ENCODE measurements at places on chromosomes 4 and X. TPM values are rescaled to one million over a fixed set of nuclear protein-coding genes. Genes with fewer than 3 reads are reported as not detected.
A peak's percentile ranks its signal among the peaks of the same experiment; 100 is the strongest.

DNA sequence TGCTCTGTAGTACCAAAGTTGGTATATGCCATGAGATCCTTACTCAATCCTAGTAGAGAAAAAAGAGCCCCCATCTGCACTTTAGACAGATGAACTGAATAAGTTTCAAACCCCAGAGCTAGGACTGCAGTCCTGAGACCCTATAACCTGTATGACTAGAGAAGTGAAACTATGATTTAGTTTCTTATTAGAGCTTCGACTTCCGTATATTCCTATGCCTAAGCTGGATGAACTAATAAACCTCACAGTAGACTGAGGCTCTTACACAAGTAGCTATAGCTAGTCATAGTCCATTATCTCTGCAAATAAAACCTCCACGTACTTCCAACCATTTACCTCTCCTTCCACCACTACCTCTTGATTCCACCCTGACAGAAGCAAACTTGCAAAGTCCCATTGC, 6.3 kb upstream of the OTUD4 start:
- no peak overlapping the region for H3K4me3 ChIP-seq
- no peaks in the 10 kb centered on the region for H3K27me3 ChIP-seq
- H3K36me3 ChIP-seq: no peaks in the 10 kb centered on the region
- no peak overlapping the region for H3K27ac ChIP-seq
- peaks cover 35% of the 10 kb centered on the region for H3K4me1 ChIP-seq

GRCh38 chr4:180953572-180953971, 1289.6 kb upstream of the TENM3 start:
- no peaks in the 10 kb centered on the region for H3K4me1 ChIP-seq
- DNase-seq: no peak
- no peaks in the 10 kb centered on the region for H3K36me3 ChIP-seq
- no peak overlapping the region for H3K4me3 ChIP-seq

DNA sequence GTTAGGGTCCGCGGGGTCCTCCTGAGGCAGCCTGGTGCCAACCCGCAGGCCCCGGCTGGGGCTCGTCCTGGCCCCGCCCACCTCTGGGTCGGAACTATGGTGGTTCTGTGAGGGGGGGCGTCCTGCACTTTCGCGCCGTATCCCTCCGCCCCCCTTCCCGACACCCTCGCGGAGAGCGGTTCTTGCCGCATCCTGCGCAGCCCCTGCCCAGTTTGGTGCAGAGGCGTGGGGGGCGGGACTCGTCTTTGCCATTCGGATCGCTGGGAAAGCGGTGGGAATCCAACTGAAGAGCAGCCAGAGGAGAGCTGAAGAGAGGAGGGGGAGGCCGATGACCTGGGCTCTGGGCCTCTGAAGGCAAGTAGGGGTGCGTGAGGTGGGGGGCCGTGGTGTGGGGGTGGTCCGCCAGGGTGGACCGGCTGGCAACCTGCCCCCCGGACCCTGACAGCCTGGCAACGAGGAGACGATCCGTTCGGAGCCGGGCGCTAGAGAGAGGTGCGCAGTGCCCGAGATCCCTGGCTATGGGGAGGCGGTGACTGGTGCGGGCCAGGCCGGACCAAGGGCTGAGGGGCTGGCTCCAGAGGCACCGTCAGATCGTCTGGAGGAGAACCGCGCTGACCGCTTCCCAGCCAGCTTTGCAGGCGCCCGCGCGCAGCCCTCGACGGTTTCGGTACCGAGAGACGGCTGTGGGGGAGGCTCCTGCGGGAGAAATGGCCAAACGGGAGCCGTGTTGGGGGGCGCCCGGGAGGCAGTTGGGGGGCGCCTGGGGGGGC, at the start of gene GPRASP1:
Gene GPRASP1, plus strand, starts transcription at position 242 of the 770 bp plus-strand sequence. CDS start 2,431 bp downstream, outside the sequence.
- no peak within 1 kb of the TSS for H3K27ac ChIP-seq
- peak within 1 kb of the TSS; percentile 22 for H3K4me3 ChIP-seq
- no peaks in the 10 kb centered on the region for H3K27me3 ChIP-seq
- no peaks in the 10 kb centered on the region for H3K4me1 ChIP-seq

DNA sequence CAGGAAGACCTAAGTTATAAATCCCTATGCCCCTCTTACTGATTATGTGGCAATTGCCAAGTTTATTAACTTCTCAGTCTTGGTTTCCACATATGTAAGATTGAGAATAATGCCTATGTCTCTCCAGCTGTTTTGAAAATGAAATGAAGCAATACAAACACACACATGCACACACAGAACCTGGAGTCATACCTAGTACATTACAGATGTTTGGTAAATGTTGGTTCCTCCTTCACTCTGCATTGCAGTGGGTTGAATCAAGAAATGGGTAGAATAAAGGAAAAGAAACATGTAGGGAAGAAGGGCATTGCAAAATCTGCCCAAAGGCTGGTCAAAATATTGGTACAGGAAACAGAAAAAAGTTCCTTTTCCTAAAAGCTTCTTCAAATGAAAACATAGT, 309.9 kb upstream of the EMCN start:
- no peaks in the 10 kb centered on the region for H3K27me3 ChIP-seq
- H3K27ac ChIP-seq: no peak overlapping the region
- peaks cover 14% of the 10 kb centered on the region for H3K4me1 ChIP-seq
- no peaks in the 10 kb centered on the region for H3K36me3 ChIP-seq
- H3K4me3 ChIP-seq: no peak overlapping the region

GRCh38 chr4:103156106-103156505, 42.0 kb downstream of the CENPE start:
- DNase-seq: no peak
- no peaks in the 10 kb centered on the region for H3K27me3 ChIP-seq
- H3K36me3 ChIP-seq: peaks cover 25% of the 10 kb centered on the region
- H3K27ac ChIP-seq: no peak overlapping the region
- no peaks in the 10 kb centered on the region for H3K4me1 ChIP-seq
- no peak overlapping the region for H3K4me3 ChIP-seq

DNA sequence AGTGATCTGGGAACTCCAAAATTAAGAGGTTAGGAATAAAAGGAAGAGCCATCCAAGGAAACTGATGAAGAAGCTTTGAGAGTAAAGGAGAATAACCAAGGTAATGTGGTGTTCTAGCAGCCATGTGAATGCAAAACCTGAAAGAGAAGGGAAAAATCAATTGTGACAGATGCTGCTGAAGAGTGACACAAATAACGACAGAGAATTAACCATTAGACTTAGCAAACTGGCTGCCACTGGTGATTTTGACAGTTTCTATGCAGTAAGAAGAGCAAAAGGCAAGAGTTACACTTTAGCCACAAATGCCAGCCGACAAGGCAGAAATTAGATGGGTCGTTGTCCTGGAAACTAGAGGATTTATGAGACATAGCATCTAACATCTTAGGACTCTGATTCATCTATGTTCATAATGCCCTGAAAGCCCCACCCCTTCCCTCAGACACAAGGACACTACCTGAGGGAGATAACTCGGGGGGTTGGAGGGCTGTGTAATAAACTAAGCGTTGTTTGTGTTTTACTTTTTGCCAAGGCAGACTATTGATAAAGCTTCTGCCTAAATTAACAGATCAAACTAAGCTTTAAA, 13.0 kb upstream of the TMEM144 start:
- H3K36me3 ChIP-seq: no peaks in the 10 kb centered on the region
- no peak overlapping the region for H3K27ac ChIP-seq
- no peaks in the 10 kb centered on the region for H3K27me3 ChIP-seq
- no peak overlapping the region for H3K4me3 ChIP-seq

DNA sequence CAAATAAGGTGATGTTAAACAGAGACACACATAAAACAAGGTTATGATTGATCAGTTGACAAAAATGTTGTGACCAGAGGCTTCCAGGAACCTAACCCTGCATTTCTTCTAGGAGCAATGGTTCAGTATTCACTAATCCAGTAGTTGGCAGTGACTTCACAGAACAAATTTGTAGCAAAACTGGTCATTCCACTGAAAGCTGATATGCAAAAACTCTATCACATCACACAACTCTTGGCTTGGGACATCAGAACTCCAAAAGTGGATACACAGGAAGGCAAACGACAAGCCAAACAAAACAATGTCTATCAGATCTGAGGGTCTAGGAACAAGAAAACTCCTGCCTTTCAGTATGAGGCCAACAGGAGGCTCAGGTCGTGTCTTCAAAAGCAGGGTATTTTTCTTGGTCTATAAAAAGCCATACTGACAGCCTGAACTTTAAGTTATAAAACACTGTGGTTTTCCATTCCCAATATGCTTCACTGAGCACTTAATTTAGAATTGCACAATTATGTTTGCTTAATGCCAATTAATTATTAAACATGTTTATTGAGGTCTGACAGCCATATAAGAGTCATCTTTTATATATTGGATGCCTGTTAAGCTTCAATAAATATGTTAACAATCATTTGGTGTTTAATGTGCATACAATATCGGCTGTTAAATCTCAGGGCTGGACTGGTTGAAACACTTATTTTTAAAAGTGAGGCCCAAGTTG, 45.6 kb downstream of the SOD3 start:
- H3K36me3 ChIP-seq: no peaks in the 10 kb centered on the region
- peaks cover 2% of the 10 kb centered on the region for H3K27me3 ChIP-seq
- no peak for DNase-seq
- no peak overlapping the region for H3K4me3 ChIP-seq

CYP2U1 gene
- 3.2 TPM for total RNA-seq

SPANXC gene
- total RNA-seq: not detected

TXK gene
- 1.3 TPM for total RNA-seq

GRCh38 chr4:161254375-161254774, 909.4 kb downstream of the FSTL5 start:
- H3K36me3 ChIP-seq: no peaks in the 10 kb centered on the region
- no peak for DNase-seq
- no peak overlapping the region for H3K4me3 ChIP-seq
- H3K27me3 ChIP-seq: no peaks in the 10 kb centered on the region
- H3K27ac ChIP-seq: no peak overlapping the region

TMSB15A gene
- total RNA-seq: not detected

DNA sequence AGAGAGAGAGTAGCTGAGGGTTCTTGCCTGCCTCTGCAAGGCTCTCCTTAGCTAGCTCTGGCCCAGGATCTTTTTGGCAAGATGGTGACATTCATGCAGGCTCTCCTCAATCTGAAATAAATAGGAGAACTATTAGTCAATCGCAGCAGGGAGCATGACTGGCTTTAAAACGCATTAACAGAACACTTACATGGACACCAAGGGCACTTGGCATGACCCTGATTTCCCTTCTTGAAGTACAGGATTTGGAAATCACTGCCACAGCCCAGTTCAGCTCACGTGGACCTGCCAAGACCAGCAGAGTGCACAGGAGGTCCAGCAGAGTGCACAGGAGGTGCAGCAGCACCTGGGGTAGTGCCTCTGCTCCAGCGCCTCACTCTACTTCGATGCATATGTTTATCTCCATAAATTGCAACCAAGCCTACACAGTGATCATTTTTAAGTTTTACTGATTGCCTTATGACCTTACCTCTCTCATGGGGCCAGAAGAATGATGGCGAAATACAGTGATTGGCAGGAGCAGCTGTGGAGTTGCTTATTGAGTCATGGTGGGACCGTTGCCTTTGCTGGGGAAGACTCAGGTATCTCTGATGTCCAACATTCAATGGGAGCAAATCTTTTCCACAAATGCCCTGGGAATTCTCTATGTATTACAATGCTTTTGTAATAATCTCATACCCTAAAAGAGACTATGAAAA, 122.4 kb downstream of the SYNPO2 start:
- H3K27ac ChIP-seq: no peak overlapping the region
- H3K27me3 ChIP-seq: no peaks in the 10 kb centered on the region

DNA sequence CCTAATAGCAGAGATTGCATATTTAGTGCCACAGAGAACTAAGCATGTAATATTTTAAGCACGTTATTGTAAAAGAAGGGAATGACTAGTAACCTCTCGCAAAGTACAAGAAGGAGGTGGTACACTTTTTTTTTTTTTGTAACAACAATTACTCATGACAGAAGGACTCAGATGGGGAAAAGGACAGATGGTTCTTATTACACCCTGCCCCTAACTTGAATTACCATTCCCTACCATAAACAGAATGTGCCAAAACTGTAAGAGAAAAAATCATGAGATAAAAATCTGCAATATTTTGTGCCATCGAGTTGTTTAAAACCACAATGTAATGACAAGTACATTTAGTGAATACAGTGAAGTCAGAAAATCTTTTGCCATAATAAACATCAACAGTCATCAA, 33.0 kb upstream of the RAPGEF2 start:
- H3K36me3 ChIP-seq: no peaks in the 10 kb centered on the region
- no peak overlapping the region for H3K27ac ChIP-seq
- no peak for DNase-seq
- no peak overlapping the region for H3K4me3 ChIP-seq
- H3K27me3 ChIP-seq: no peaks in the 10 kb centered on the region

- H3K27me3 ChIP-seq: no peaks in the 10 kb centered on the region
- H3K36me3 ChIP-seq: no peaks in the 10 kb centered on the region
- H3K4me3 ChIP-seq: no peak overlapping the region
- DNase-seq: no peak
- H3K27ac ChIP-seq: no peak overlapping the region
These were observed 10.7 kb upstream of the NPY2R start for GRCh38 chr4:155197757-155198156.

DNA sequence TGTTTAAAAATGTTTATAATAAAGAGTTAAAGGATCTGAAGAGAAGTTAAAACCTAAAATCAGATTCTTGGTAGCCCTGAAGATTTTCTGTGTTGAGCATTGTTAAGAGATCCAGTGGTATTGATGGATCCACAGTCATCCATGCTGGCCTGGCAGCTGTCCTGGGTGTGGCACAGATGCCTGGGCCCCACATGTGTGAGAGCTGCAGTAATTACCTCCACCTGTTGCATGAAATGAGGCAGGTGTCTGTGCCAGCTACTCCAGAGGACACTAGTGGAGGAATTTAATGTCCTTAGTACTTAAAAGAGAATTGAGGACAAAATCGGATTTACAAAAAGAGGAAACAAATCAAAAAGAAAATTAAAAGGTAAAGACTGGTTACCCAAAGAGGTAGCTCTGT, 44.0 kb downstream of the MGST2 start:
- DNase-seq: no peak
- no peak overlapping the region for H3K27ac ChIP-seq
- no peaks in the 10 kb centered on the region for H3K36me3 ChIP-seq
- no peaks in the 10 kb centered on the region for H3K27me3 ChIP-seq

- H3K27me3 ChIP-seq: no peaks in the 10 kb centered on the region
- H3K4me3 ChIP-seq: no peak overlapping the region
- DNase-seq: no peak
- no peak overlapping the region for H3K27ac ChIP-seq
- no peaks in the 10 kb centered on the region for H3K36me3 ChIP-seq
- H3K4me1 ChIP-seq: no peaks in the 10 kb centered on the region
These were observed 27.7 kb downstream of the ENPP6 start for GRCh38 chr4:184189966-184190365.

RNF212 gene
- not detected for total RNA-seq

PITX2 gene
- total RNA-seq: not detected

- H3K27me3 ChIP-seq: no peaks in the 10 kb centered on the region
- no peak overlapping the region for H3K27ac ChIP-seq
- H3K36me3 ChIP-seq: no peaks in the 10 kb centered on the region
- no peak for DNase-seq
- no peaks in the 10 kb centered on the region for H3K4me1 ChIP-seq
These were observed 229.0 kb downstream of the PABPC4L start for GRCh38 chr4:133972586-133972985.

DNA sequence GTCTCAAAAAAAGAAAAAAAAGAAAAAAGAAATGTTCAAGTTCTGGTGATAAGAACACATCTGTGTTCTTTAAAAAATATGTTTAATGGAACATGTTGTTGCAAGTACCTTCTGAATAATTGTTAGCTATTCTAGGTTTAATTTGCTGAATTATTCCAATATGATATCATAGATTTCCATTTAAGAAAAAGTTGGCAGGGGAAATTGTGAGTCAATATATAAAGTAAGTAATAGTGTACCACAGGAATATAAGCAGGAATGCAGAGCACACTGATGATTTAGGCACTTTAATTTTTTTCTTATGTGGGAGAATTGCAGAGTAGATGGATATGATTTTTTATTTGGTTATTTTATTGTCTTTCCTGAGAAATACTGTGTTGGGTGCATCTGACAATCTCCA, 190.7 kb downstream of the RPA4 start:
- no peaks in the 10 kb centered on the region for H3K36me3 ChIP-seq
- no peaks in the 10 kb centered on the region for H3K4me1 ChIP-seq
- no peak overlapping the region for H3K27ac ChIP-seq
- no peak for DNase-seq
